ENCODE measurements at places on chromosomes 12 and 14.
A peak's percentile ranks its signal among the peaks of the same experiment; 100 is the strongest.

- DNase-seq: no peak
These were observed 9.5 kb downstream of the ACIN1 start for GRCh38 chr14:23085458-23085857.

GRCh38 chr14:73168274-73168673, 32.0 kb downstream of the PSEN1 start:
- no peak for DNase-seq

GRCh38 chr12:9115731-9116559, at the start of gene A2M:
Gene A2M, minus strand, starts transcription at chr12:9115919. Its CDS starts 70 bp downstream, at chr12:9115849.
- DNase-seq: no peak

DNA sequence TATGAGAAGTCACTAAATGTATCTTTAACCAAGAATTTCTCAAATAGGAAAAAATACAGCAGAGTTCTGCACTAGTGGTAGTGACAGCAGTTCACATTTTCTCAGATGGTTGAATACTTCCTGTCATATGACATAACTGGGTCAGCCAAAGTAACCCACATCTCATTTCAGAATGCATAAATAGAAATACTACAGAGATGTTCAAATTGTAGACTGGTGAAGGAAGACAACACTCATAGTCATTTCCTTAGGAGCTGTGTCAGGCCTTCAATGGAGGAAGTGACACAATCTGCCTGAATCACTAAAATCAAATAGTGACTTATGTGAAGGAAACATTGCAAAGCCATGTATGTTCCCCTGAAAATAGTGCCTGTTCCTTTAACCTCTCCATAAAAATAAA, 32.4 kb downstream of the FERMT2 start:
- no peak for DNase-seq

DNA sequence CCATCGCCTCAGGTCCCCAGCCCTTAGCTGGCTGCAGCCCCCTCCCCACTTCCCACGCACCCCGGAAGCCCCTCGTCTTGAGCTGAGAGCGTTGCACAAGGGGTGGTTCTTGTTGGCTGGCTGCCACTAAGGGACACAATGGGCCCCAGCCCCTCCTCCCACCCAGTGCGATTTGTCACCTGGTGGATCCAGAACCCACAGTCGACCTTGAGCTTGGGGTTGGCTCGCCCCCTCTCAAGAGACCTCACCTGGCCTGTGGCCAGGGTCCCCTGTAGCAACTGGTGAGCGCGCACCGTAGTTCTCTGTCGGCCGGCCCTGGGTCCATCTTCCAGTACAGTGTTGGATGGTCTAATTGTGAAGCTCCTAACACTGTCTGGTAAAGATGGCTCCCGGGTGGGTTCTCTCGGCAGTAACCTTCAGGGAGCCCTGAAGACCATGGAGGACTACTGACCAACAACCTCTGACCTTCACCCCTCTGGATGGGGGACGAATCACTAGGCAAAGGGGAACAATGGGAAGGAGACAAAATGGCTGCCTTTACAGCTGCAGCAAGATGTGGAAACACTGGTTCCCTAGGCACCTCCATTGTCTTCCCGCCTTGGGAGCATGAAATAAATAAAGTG, 6.6 kb downstream of the PHB2 start:
- DNase-seq: no peak

DNA sequence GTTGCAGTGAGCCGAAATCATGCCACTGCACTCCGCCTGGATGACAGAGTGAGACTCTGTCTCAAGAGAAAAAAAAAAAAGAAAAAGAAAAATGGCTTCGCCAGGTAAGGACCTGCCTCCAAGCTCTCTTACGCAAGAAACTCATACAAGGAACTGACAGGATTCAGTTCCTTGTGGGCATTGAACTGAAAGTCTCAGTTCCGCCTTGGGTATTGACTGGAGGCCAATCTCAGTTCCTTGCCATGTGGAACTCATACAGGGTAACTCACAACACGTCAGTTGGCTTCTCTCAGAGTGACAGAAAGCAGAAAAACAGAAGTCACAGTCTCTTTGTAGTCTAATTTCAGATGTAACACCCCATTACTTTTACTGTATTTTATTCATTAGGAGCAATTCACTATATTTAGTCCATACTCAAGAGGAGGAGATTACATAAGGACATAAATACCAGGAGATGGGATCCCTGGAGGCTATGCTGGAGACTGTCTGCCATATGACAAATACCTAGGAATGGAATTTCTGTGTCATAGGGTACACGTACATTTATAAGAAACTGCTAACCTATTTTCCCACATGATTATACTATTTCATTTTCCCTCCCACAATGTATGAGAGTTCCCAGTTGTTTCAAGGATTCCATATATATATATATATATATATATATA, 11.4 kb upstream of the NOPCHAP1 start:
- DNase-seq: peak; percentile 5

- DNase-seq: no peak
These were observed 76.3 kb downstream of the MAP1LC3B2 start for GRCh38 chr12:116635487-116635886.

DNA sequence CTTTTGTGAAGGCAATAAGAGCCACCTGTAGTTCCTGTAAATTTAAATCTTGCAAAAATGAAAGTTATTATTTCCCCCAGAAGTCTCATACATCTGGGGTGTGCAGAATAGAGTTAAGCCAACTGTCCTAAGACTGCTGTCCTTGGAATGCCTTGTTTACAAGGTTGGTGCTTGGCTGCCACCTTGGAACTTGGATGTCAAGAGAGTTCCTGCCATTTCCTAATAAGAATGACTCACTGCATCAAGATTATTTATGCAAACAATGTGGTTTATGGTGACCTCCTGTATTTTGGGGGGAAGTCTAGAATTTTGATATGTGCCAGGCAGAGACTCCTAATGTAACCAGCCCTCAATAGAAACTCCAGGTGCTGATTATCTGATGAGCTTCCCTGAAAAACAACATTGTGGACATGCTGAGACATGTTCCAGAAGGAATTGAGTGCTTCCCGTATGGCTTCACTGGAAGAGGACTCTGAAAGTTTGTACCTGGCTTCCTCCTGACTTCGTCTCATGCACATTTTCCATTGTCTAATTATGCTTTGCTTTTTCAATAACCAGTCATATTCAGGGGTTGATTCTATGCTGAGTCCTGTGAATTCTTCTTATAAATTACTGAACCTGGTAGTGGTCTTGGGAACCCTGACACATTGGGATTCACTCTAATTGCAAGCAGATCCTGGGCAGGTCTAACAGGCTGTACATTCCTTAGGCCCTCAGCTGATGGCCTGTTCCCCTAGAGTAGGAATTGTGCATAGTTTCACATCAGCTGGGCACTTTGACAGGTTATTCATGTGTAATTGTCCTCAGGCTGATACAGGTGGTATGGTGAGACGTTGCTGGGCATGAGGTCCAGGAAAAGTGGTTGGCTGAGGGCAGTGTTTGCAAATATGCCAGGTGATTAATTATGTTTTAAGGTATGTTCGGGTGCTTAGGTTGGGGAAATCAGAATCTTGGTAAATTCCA, 1370.7 kb upstream of the TMEM132C start:
- no peak for DNase-seq

GRCh38 chr14:93725993-93726392, 62.3 kb downstream of the PRIMA1 start:
- no peak for DNase-seq

DNA sequence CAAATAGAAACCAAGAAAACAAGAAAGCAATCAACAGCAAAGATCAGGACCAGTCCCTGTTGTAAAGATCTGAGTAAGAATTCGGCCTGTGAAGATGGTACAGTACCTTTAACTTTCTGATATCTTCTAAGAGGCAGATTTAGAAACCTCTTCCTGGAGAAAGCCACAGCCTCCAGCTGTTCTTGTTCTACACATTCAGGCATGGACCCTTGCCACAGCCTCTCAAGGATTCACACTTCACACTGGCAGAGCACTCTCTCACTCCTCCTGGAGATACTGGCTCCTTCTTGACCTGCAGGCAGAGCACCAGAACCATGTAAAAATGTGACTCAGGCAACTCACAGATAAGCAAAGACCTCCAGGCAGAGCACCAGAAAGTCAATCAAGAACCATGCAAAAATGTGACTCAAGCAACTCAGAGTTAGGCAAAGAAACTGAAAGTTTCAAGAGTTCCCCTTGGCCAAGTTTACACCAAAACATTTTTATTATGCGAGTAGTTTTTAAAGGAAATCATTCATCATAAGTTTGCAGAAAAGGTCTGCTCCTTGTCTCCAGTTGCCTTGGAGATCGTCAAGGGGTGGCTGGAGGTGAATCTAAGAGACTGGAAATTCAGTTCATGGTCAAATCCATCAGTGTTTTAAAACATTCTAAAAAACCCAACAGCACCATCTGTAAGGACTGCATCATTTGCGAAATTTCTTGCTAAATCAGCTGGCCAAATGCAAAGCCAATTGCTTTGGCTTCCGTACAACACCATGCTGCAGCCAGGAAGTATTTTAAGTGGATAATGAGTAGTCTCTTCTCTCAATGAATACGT, 119.3 kb upstream of the MDM1 start:
- no peak for DNase-seq

DNA sequence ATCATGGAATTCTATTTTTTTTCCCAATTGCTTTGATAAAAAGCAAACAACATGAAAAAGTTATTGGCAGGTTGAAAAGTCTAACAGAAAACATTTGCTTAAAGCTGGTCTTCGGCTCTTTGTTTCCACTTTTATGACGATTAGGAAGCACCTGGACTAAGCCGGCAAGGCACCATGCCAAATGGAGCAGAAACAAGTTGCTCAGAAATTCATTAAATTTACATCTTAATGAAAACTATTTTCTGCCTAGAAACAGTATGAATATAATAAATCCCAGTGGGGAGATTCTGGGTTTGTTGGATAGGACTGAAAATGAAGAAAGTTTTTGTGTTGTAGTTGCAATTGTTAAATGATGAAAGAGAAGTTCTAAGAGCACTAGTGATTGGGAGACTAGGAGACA, 51.4 kb upstream of the OR9K2 start:
- no peak for DNase-seq

GRCh38 chr12:40898505-40898904, 206.3 kb downstream of the CNTN1 start:
- no peak for DNase-seq

DNA sequence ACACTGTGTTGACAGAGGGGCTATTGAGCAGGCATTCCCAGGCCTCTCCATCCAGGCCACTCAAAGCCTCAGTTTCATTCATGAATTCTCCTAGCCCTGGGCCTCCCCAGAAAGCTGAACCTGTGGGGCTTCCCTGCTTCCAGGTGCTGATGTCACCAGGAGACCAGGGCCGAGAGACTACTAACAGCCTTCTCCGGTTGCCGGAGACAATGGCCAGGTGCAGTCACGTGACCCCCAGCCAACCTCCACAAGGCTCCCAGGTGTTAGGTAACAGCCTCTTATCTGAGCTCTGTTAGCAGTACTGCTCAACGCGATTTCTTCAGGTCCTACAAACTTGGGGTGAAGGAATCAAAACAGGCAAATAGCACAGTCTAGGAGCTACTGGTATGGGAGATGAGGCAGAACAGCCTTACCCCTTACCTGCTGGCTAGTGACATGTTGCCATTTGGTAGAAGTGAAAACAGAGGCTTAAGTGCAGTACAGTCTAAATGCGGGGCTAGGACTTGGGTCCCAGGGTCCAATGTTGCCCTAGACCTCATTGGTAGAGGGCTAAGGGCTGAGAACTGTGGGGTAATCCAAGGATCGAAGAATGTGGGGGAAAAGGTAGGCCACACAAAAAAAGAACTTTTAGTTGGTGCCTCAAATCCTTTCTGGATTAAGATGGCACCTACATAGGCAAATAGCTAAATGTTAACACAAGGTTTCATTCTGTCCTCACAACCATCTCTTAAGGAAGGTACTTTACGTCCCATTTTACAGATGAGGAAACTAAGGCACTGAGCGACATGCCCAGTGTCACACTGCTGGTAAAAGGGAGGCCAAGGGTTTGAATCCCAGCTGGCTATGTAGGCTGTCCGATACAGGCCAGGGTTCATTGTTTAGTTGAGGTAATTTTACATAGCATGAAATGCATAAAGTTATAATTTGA, 3.8 kb downstream of the CCDC88C start:
- DNase-seq: no peak

DNA sequence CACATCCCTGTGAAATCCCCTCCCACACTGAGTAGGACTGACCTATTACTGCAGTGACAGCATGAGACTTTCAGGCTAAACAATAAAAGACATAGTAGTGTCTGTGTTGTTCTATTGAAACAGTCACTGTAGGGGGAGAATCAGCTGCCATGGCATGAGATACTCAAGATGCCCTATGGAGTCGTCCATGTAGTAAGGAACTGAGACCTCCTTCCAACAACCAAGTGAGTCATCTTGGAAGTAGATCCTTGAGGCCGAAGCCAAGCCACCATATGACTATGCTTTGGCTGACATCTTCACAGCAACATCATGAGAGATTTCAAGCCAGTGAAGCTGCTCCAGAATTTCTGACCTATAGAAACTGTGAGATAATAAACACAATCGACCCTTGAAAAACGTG, 12.1 kb upstream of the LRP6 start:
- DNase-seq: no peak

- DNase-seq: no peak
These were observed 30.4 kb downstream of the CAND1 start for GRCh38 chr12:67299526-67299925.

GRCh38 chr12:122006186-122006926, 15.3 kb upstream of the BCL7A start:
- DNase-seq: no peak

GRCh38 chr12:109772622-109773321, 59.1 kb downstream of the FAM222A start:
- no peak for DNase-seq

DNA sequence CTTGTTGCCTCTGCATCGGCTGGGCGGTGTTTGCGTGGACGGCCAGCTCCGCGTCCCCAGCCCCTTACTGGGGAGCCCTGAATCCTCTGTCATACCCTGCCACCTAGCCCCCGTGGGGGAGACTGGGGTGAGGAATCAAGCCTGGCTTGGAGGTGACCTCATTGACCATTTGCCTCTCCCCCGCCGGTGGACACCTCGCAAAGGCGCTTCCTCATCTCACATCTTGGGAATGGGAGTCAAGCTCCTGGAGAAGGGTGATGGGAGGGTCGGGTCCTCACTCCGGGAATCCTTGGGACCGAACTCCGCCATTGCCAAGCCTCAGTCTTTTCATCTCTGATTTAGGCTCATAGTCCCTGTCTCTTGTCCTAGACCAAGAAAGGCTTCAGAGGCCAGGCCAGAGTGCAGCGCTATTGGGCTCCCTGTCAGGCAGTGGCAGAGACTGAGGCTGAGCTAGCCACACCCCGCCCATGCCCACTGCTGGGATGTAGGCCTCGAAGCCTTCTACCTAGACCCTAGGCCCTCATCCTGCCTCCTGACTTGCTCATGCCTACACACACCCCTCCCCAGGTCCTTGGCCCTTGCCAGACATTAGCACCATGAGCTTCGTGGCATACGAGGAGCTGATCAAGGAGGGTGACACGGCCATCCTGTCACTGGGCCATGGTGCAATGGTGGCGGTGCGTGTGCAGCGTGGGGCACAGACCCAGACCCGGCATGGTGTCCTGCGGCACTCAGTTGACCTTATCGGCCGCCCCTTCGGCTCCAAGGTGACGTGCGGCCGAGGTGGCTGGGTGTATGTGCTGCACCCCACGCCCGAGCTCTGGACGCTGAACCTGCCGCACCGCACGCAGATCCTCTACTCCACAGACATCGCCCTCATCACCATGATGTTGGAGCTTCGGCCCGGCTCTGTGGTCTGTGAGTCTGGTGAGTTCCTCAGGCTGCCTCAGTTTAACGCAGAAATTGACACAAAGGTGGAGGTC, 678 bp downstream of the TRMT61A start:
- DNase-seq: no peak

- DNase-seq: no peak
These were observed 7.1 kb upstream of the KICS2 start for GRCh38 chr12:64229240-64229639.

- DNase-seq: no peak
These were observed at the start of gene OASL for GRCh38 chr12:121038861-121039668. Gene OASL, minus strand, starts transcription at chr12:121039246. Its CDS starts 275 bp downstream, at chr12:121038971.

GRCh38 chr14:52312931-52313355, 1.2 kb upstream of the PTGER2 start:
- no peak for DNase-seq
